ENCODE measurements at places on chromosomes 6 and 20.

GRCh38 chr6:6994796-6995195 lies 113.0 kb upstream of the RREB1 start:
- no peak for DNase-seq

DNA sequence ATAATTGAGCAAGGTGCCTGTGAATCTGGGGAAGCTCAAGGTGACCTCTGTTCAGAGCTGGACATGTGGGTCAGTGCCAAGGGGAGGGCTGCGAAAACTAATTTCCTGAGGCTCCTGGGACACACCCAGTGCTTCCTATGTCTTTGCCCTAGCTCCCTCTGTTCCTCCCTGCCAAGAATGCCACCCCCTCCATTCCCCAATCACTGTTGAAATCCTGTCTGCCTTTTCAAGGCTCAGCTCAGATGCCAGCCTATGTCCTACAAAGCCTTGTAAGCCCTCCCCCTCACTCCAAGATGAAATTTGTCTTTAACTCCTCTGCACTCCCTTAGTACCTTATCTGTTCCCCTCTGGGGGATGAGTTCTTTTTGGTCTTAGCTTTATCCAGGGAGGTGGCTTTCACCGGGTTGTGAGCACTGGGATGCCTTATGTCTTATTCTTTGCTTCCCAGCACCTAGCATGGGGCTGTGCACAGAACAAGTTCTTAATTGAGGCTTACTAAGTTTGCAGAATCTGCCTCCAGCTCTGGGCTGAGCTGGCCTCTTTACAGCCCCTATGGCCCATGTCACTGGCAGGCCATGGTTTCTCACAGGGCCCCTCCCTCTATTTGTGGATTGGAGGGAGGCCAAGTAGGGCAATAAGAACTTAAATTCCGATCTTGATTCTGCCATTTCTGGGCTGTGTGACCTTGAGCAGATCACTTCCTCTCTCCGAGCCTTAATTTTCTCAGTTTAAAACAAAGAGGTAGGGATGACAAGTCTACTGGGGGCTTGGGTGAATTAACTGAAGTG lies 51.5 kb upstream of the EPB41L1 start:
- no peak for DNase-seq

GRCh38 chr6:51323056-51323455 lies 504.4 kb downstream of the TFAP2B start:
- no peak for DNase-seq

- DNase-seq: no peak
These were observed 20.3 kb downstream of the POFUT1 start for GRCh38 chr20:32227744-32228688.

- DNase-seq: no peak
These were observed 216.5 kb upstream of the FLRT3 start for GRCh38 chr20:14553774-14554534.

- no peak for DNase-seq
These were observed 283.7 kb upstream of the MAP3K7 start for GRCh38 chr6:90870561-90870960.
